CD4-positive, alpha-beta T cell treated with Interleukin-6 for 4 hours (primary cell): ENCODE measurements at places on chromosomes 11 and 22.
A peak's percentile ranks its signal among the peaks of the same experiment; 100 is the strongest.

- peak; percentile 82 for DNase-seq
Measured at GRCh38 chr11:66868726-66869566, 12.1 kb downstream of the LRFN4 start.

GRCh38 chr22:37880668-37881440 lies 25.2 kb upstream of the MICALL1 start:
- no peak for DNase-seq

- no peak for DNase-seq
Measured at GRCh38 chr11:130165601-130166456, 6.2 kb downstream of the ST14 start.

DNA sequence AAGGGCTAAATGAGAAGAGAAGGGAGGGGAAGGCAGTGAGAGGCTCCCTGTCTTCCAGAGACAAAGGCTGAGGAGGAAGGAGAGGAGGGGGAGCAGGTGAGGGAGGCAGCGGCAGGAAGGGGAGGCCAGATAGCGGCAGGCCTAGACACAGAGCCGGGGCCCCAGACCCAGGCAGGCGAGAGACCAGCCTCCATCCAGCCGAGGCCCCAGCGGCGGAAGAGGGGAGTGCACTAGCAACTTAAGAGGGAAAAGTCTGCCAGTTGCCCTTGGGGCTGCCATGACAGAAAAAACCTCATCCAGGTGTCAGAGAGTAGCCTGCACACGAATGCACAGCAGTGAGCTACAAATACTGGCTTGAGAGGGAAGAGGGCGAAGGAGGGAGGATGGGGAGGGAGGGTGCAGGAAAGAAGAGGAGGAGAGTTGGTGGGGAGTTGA lies 46.7 kb downstream of the IGLL1 start:
- DNase-seq = peak; percentile 11

DNA sequence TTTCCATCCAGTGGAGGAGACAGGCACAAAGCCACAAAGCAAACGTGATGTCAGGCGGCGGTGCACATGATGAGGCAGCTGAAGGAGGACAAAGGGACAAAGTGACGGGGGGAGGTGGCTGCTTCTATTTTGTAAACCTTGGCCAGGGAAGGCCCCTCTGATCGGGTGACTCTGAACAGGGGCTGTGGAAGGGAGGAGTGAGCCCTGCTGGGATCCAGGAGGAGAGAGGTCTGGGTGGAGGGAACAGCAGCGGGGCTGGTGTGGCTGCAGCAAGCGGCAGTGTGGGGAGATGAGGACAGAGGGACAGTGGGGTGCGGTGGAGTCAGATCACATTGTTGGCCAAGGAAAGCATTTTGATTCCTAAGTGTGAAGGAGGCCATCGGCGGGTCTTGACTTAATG lies 36.7 kb downstream of the SHISAL1 start:
- no peak for DNase-seq
